ENCODE measurements at places on chromosomes 5 and 9. TPM values are rescaled to one million over a fixed set of nuclear protein-coding genes. Genes with fewer than 3 reads are reported as not detected.

DNA sequence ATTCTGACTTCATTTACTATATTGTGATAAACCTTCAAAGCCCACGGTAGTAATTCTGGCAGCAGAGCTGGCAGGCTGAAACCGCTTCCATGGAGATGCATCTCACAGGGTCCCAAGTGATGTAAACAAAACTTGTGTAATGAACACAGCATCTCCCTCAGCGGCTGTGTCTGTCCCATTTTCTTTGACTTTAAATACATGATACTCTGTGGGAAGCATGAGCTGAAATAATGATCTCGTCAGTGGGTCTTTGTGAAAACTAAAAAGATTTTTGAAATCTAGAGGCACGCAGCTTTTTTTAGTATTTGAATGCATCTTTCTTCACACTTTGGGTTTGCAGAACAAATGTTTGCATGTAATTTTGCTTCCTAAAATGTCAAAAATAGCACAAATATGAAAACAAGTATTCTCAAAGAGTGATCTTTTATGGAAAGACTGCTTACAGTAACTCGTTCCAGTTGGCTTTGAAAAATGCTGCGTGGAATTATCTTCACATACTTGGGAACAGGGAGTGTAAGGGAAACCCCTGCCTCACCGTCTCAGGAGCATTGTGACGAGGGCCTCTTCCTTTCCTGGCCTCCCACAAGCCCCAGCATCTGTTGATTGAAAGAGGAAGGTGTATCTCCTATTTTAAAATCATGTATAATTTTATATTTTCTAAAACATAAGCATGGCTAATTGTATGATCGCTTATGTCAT, 18.1 kb upstream of the LPCAT1 start:
- no peak for DNase-seq

DNA sequence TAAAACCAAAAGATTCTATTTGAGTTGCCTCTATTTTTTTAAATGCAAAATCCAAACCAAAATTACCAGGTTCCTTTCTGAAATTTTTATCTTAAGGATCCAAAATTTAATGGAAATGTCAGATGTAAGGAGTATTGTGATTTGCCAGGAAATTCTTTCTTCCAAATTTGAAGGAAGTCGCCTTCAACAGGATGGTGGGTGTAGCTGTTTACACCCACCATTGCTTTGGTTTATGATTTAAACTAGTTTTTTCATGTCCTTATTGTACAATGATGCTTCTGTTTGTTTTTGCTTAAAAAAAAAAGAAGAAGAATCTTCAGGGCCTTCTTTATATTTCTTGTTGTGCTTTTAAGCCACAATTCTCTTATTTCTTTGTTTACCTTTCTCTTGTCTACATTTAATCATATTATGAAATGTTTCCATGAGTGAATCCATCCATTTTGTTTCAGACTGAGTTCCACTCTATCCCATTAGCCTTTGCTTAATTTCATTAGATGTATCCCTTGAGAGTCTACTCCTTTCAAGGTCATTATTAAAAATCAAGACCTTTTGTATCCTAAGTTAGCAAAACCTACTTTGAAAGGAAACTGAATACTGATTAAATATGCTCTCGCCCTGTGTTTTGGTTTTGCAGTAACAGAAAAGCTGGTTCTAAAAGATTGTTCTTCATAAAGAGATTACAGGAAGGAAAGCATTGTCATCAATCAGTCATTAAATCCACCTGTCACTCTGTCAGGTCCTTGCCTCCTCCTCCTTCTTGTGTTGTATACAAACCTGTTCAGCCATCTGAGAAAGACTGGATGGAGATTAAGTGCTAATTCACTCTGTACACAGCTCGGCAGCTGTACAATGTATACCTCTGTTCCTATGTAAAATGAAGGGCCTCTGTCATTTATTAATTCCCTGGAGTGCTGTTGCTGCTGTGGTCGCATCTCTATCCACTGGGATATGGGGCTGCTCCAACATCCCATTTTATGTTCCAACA, 45.5 kb upstream of the SLC2A8 start:
- DNase-seq: no peak

- no peak for DNase-seq
These were observed 6.0 kb upstream of the NSMF start for GRCh38 chr9:137465000-137465719.

- DNase-seq: no peak
These were observed 47.7 kb upstream of the BOD1 start for GRCh38 chr5:173664154-173664526.

The IRX2 gene
- total RNA-seq: not detected

The RBM27 gene
- 21.5 TPM for total RNA-seq

GRCh38 chr9:73565833-73566465, 414.3 kb downstream of the ANXA1 start:
- no peak for DNase-seq

The SLCO6A1 gene
- total RNA-seq: not detected

- no peak for DNase-seq
These were observed 1120.0 kb upstream of the CDH10 start for GRCh38 chr5:25764733-25765132.

GRCh38 chr5:58011301-58011700, 448.6 kb downstream of the PLK2 start:
- no peak for DNase-seq

GRCh38 chr5:175202463-175203068, 241.4 kb downstream of the DRD1 start:
- no peak for DNase-seq

- DNase-seq: peak; percentile 20
These were observed 11.0 kb downstream of the LPCAT1 start for GRCh38 chr5:1512541-1513291.

The MCCC2 gene
- total RNA-seq: 42.6 TPM

The WDR5 gene
- total RNA-seq: 35.4 TPM

The SPINK7 gene
- not detected for total RNA-seq

The SLC6A19 gene
- total RNA-seq: not detected

The CD74 gene
- total RNA-seq: 341 TPM

The GARIN3 gene
- not detected for total RNA-seq

- no peak for DNase-seq
These were observed 157.9 kb upstream of the TAS2R1 start for GRCh38 chr5:9787861-9788600.

DNA sequence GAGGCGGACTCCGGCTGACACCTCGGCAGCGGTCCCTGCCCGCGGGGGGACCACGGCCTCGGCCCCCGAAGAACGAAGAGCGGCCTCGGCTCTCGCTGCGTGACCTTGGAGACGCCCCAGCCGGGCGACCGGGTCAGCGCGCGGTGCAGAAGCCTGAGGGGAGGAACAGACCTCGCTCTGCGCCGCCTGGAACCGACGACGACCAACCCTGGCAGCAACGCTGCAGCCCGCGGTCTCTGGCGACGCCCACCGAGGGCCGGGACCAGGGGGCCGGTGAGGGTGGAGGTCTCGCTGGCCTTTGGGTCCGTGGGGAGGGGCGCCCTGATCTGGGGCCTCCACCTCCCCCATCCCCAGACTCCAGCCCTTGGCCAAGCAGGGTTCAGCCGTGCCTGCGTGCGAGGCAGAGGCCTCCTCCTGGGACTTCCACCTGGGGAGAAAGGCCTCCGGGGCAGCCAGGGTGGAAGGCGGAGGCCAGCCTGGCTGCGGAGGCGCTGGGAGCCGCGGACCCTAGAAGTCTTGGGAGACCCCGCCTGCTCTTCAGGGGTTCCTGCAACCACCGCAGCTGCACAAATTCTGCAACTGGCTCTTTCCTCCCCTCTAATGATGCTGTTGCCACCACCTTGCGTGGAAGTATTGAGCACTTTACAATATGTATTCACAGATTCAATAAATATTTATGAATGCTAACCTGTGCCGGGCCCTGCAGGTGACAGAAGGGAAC, 44.3 kb upstream of the SLC12A7 start:
- DNase-seq: no peak

The TENT4A gene
- 47.0 TPM for total RNA-seq

GRCh38 chr5:83377131-83377865, 94.2 kb upstream of the VCAN start:
- DNase-seq: no peak

- DNase-seq: no peak
These were observed 2.9 kb downstream of the AKNA start for GRCh38 chr9:114384836-114385396.

DNA sequence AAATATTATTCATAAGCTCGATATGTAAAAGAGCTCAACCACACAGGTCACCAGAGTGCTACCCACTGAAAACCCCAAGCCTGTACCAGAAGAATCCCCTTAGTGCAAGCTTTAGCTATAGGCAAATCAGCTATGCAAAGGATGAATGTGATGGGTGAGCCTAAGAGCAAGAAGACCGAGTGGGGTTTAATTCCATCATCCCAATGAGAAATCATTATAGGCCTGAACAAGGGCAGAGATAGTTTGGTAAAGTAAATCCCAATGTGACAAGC, 21.8 kb downstream of the ELOVL7 start:
- no peak for DNase-seq

- no peak for DNase-seq
These were observed 161.4 kb upstream of the ITGA1 start for GRCh38 chr5:52626312-52626711.

Data from activated naive CD8-positive, alpha-beta T cell treated with anti-CD3 and anti-CD28 coated beads, Interleukin-2, amount 10 ng/mL, durations not matched to agents 7 days and 5 days (primary cell).